B cell (primary cell): ENCODE measurements at places on chromosomes 6 and 20. TPM values are rescaled to one million over a fixed set of nuclear protein-coding genes. Genes with fewer than 3 reads are reported as not detected.
A peak's percentile ranks its signal among the peaks of the same experiment; 100 is the strongest.

GRCh38 chr6:26087284-26088115 is at the start of gene HFE:
Gene HFE (plus strand): TSS chr6:26087429. CDS start chr6:26087441, 12 bp downstream.
- DNase-seq: peak; percentile 70

CTAGE9 gene
- not detected in 2 replicates for total RNA-seq

GRCh38 chr20:17443131-17443858 is 87.9 kb downstream of the BFSP1 start:
- no peak for DNase-seq

TMEM74B gene
- total RNA-seq: 0.42 and 0.73 TPM in 2 replicates

DNA sequence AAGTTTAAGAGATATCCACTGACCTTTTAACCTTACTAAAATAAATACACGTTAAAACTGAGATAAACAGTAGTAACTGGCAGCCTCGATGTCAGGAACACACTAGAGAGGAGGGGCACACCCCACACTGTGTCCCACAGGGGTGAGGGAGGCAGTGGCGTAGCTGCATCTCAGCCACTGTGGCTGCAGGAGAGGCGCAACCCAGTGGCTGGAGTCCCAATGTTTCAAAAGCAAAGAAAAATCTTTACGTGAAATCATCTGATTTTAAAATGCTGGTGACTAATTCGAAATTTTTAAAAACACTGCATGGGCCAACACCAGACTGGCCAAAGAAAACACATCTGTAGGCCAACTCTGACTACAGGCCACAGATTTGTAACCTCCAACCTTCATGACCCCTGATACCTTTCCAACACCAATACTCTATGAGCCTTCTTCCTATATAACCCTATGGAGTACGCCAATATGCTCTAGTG is 54.7 kb downstream of the TRAM2 start:
- no peak for DNase-seq

DNA sequence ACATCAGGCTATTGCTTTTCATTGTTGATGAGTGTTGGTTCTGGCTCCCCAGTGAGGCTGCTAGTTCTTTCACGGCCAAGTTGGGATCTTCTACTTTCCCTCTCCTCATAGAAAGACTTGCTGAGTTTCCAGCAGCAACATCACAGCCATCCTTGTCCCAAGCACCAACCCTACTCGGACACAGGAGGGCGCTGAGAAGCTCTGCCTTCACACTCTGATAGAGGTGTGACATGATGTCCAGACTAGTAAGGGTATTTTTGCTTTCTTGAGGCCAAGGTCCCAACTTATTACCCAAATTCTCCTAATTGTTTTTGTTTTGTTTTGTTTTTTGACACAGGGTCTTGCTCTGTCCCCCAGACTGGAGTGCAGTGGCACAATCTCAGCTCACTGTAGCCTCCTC is 3.0 kb upstream of the GCM1 start:
- no peak for DNase-seq

DNA sequence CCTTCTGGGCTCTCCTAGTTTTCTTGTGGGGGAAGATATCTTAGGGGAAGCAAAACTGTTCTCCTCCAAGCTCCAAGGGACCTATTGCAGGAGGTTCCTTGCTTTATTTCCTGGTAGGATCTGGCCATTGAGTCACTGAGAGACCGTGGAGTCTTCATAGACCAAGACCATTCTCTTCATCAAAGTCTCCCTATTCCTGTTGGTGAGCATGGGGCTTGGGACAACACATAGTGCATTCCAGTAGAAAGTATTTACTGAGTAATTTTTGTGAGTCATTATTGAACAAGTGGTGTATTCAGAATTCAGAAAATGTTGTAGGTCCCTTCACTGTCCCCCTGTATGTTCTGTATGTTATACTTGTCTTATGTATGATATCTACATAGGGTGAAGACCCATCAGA is 133.6 kb downstream of the CDH26 start:
- DNase-seq: no peak

HLA-DMB gene
- total RNA-seq: 587 and 593 TPM in 2 replicates

DNA sequence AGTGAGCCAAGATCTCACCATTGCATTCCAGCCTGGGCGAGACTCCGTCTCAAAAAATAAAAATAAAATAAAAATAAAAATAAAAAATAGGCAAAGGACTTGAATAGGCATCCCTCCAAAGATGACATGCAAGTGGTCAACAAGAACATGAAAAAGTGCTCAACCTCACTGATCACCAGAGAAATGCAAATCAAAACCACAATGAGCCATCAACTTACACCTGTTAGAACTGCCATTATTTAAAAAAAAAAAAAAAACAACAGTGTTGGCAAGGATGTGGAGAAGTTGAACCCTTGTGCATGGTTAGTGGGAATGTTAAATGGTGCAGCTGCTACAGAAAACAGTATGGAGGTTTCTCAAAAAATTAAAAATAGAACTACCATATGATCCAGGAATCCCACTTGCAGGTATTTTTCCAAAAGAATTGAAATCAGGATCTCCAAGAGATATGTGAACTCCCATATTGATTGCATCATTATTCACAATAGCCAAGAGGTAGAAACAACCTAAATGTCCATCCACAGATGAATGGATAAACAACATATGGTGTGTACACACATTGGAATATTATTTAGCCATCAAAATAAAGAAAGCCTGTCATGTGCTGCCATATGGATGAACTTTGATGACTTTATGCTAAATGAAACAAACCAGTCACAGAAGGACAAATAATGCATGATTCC is 2.8 kb downstream of the C20orf203 start:
- no peak for DNase-seq

GJE1 gene
- total RNA-seq: not detected in 2 replicates

GRCh38 chr6:130385064-130385695 is 19.4 kb downstream of the TMEM200A start:
- DNase-seq: no peak

DNA sequence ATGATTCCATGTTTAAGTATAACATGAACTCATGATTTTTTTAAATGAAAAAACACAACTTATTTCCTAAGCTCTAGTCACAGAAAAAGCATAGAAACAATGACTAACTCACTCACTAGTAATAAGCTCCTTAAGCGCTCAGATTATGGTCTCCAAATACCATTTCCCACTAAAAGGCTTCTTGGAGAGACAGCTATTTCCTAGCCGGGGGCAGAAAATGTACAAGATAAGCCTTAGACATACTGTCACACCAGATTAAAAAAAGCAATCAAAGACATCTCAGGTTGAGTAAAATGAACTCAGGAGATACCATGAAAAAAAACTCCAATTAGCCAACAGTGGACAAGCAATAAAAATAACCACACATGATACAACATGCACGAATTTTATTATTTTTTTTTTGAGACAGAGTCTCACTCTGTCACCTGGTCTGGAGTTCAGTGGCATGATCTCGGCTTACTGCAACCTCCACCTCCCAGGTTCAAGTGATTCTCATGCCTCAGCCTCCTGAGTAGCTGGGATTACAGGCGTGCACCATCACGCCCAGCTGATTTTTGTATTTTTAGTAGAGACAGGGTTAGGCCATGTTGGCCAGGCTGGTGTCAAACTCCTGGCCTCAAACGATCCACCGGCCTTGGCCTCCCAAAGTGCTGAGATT is 14.9 kb downstream of the SRPK1 start:
- DNase-seq: no peak

DNA sequence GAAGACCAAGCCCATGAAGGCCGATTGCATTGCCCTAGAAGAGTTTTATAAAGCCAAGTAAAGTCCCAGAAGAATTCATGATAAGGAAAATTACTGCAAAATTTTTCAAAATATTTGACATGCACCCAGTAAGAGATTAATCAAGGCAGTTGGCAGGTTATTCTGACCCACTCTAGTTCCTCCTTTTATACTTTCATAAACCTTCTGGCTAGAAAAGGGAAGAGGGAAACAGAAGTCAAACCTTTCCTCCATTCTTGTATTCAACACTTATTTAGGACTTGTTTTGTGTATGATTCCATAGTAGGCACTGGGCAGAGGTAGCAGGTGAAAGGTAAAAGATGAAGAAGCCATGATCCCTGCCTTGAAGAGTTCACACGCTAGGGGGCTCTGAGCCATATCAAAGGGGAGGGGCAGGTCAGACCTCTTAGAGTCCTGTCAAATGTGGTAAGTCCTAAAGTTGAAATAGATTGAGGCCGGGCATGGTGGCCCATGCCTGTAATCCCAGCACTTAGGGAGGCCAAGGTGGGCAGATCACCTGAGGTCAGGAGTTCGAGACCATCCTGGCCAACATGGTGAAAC is 85.4 kb downstream of the NDUFAF5 start:
- no peak for DNase-seq

DNA sequence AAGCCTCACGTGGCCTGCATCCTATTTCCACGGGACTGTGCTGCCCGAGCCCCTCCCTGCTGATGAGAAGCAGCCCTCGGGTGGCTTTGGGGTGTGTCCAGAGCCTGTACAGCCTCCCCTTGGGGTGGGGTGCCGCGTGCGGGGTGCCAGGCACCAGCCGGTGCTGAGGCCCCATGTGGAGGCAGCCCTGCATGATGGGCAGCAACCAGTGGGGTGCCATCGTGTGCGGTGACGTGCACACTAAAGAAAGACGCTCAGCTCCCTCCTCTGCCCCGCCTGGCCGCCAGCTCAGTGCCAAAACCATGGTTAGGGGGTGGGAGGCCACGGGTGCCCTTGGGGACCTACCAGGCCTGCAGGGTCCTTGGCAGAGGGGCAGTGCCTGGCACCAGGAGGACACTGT is 26.2 kb downstream of the NTSR1 start:
- DNase-seq: no peak

DNA sequence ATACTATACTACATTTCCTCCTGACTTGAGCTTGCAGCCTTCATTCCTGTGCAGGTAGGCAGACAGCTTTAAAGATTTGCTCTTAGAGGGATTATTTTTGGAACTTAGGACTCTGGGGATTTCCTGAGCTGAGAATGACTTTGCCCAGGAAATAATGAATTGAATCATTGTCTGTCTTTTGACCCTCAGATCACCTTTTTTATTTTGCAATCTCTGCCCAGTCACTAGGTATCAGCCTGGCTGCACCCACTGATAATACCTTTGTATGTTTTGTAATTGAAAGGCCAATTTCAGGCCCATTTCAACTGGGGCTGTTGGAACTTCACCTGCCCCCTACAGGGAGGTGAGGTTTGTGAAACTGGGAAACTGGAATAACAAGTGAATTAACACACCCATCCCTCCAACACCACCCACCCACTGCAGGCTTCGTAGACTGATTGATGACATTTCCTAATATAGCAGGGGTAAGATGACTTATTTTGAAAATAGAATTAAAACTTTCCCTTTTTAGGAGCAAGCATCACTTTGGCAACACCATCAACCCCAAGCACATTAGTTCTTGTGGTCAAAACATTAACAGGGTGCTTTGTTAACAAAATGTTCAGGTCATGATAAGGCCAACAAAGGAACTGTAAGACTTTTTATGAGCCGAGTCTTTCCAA is 157.1 kb upstream of the CENPW start:
- DNase-seq: no peak

PPP1R16B gene
- 108 and 112 TPM in 2 replicates for total RNA-seq

DNA sequence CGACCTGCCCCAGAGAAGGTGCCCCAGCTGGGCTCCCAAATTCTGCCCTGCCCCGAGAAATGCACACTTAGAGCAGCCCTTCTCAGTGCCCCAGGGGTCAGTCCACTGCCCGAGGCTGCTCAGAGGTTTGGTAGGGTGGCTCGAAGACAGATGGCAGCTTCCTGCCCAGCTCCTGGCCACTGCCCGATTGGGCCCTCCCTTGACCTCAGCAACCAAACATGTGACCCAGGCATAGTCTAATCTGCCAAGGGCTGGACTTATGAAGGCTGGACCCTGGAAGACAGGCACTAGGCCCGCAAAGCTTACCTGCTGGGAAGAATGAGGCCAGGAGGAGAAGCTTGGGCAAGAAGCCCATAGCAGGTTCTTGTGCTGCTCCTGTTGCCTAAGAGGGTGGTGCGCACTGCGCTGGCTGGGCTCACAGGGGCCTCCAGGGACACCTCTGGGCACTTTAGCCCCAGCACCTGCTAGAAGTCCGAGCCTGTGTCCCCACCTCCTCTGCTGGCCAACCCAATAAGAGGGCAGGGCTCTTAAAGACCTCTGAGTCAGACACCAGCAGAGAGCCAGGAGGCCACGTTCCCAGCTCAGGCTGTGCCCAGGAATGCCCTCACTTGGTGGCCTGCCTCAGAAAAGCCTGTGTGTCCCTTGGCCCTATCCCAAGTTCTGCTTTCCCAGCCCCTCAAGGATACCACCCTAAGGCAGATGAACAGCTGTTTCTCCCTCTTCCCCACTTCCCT is 5.5 kb downstream of the SIGLEC1 start:
- DNase-seq: no peak

DNA sequence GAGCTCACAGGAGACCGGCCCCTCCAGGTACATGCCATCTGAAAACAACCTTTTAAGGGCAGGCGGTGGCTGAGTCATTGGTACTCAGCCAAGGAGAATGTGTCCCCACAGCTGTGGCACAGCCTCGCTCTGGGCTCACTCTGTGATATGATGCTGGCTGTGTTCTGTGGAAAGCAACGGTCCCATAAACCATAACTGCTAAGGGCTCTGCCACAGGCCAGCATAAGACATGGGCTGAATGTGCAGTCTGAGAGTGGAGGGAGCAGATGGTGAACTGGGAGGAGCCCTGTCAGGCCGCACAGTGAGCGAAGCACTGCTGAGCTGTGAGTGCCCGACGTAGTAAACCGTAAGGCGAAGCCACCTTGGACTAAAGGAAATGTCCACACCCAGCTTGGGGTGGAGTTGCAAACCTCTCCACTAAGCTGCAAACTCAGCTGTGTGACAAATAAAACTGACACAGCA is 375.8 kb downstream of the THBS2 start:
- DNase-seq: no peak

DNA sequence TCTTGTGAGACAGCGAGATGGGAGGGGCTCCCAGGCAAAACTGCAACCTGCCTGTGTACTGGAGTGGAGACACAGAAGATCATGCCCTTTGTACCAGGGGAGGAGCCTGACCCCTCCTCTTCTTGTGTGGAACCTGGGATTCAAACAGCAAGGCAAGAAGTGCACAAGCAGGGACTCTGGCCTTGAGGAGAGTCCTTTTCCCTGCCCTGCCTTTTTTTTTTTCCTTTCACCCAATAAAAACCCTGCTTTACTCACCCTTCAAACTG is 251.8 kb upstream of the OPRM1 start:
- no peak for DNase-seq

GRCh38 chr20:17613328-17614175 is 43.7 kb downstream of the DSTN start:
- DNase-seq: no peak

LAMP5 gene
- total RNA-seq: 0.15 and 0.17 TPM in 2 replicates

DNA sequence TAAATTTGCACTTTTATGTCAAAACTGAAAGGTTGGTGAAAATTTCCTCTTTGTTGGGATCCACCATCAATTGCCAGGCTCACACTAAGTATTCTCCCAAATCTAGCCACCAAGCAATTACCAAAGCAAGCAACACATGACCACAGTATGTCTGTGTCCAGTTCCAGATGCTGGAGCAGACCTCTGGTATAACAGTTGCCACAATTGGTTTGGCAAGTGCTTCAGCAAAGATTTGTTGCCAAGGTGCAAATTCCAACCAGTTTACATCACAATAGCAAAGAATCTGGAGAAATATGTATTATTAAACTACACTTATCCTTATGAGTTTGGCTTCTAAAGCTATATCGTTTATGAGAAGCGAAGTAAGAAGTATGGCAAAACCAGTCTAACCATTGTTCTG is 6.4 kb downstream of the GTF2H5 start:
- no peak for DNase-seq

PRICKLE4 gene
- total RNA-seq: not detected in 2 replicates

APOM gene
- total RNA-seq: 2.6 and 3.6 TPM in 2 replicates

MAP7 gene
- total RNA-seq: 0.63 and 0.64 TPM in 2 replicates
